ENCODE measurements at places on chromosomes 2 and 18. TPM values are rescaled to one million over a fixed set of nuclear protein-coding genes. Genes with fewer than 3 reads are reported as not detected.

GRCh38 chr2:128727404-128727803 is 408.7 kb upstream of the HS6ST1 start:
- DNase-seq = no peak

DNA sequence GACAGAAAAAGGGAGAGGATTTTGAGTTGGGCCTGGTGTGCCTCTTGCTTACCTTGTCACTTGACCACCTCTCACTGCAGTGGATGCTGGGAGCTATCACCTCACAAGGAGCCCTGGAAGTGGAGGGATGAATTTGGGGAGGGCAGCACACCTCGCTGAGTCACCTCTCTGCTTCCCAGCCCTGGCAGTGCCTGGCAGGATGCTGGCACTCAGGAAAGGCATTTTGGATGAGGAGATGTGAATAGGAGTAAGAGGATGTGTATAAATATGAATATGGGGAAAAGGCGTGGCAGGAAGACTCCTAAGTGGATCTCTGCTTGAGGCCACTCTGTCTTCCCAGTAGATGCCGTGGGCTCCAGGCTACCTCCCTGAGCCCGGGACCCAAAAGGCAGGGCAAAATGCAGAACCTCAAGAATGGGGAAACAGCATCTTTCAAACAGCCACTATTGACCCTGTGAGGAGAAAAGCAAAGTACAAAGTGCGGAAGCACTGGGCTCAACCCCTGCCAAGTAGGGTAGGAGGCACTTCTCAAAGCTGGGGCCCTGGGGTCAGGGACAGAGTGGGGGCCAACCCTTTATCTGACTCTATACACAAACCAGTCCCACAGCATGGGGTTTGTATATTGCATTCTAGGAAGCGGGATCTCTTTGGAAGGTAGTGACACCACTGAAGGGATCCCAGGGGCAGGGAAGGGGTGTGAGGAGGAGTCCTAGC is 164.5 kb upstream of the GLI2 start:
- DNase-seq = no peak

DNA sequence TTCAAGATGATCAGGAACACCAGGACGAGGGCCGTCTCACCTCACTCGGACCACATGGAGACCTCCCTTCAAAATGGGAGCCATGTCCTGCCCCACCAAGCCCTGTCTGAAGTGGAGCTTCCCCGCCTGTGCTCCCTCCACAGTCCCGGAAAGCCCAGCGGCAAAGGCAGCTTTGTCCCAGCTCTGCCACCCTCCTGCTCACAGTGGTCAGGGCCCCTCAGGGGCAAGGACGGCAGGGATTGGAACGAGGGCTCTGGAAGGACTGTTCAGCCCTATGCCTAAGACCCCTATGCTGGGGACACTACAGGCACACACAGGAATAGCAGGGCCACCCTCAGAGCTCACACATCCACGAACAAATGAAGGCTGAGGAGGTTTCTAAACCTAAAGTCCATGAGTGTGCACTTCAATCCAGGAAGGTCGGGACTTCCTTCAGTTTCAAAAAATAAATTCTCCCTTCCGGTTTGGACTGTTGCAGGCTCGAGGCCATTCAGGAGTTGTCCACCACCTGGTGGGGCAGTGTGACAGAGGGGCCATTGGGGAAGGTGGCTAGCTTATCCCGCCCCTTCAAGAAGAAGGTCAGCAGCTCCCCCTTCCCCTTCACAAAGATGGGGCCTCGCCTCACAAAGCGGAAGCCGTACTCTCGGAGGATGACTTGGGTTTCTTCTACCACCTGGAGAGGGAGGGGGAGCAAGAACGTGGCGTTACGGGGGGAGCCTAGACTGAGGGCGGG is 26.4 kb downstream of the CENPO start:
- DNase-seq = no peak

The GPBAR1 gene
- total RNA-seq = 5.7 TPM

GRCh38 chr2:124395961-124396360 is 370.9 kb downstream of the CNTNAP5 start:
- DNase-seq = no peak

- no peak for DNase-seq
Measured at GRCh38 chr2:160876765-160877164, 283.5 kb upstream of the TANK start.

GRCh38 chr18:13305301-13305700 is 86.7 kb downstream of the LDLRAD4 start:
- DNase-seq = no peak

GRCh38 chr2:33116799-33117198 is 170.0 kb downstream of the LTBP1 start:
- no peak for DNase-seq

GRCh38 chr18:47754311-47755101 is 176.0 kb downstream of the SMAD2 start:
- DNase-seq = no peak

DNA sequence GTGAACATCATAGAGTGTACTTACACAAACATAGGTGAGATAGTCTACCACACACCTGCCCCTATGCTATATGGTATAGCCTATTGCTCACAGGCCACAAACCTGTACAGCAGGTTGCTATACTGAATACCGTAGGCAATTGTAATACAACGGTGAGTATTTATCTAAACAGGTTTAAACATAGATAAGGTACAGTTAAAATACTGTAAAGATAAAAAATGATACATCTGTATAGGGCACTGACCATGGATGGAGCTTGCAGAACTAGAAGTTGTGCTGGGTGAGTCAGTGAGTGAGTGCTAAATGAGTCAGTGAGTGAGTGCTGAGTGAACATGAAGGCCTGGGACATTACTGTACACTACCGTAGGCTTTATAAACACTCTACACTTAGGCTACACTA is 267.0 kb upstream of the HS6ST1 start:
- no peak for DNase-seq

The DNAJC5G gene
- total RNA-seq = 0.71 TPM

DNA sequence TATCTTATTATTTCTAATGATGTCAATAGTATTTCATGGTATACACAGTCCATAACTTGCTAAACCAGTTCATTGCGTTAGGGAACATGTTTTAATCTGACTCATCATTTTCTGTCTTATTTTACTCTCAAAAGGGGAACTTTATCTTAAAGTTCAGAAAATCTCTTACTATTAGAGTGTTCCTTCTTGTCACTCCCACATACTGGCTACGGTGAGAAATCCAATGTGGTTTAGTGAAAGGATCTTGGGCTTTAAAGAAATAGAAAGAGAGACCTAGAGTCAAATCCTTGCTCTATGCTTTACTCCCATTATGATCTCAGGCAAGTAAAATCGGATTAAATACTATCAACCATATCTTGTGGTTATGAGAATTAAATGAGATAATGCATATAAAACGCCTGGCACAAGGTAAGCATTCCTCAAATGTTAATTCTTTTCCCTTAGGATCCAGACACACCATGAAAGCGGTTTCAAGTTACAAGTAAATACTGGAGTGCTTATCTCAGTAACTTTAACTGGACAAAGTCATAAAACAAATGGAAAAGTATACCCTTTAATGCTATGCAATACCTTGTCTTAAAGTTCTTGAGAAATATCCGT is 576.0 kb downstream of the ARHGAP15 start:
- DNase-seq = no peak

DNA sequence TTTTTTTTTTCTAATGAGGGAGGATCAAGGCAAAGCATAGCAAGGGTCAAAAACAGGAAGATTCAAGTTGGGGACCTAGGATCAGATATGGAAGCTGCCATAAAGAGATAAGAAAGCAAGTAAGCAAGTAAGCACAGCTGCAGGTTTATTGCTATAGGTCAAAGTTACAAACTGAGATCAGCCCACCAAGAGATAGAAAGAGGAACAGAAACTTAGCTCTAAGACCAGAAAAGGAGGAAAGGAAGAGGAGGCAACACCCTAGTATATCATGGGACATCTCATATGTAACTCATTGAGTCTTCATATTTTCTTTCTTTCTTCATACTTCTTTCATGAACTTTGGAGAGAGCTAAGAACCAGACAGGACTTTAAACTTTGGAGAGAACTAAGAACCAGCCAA is 295.9 kb upstream of the CRIM1 start:
- DNase-seq = no peak

DNA sequence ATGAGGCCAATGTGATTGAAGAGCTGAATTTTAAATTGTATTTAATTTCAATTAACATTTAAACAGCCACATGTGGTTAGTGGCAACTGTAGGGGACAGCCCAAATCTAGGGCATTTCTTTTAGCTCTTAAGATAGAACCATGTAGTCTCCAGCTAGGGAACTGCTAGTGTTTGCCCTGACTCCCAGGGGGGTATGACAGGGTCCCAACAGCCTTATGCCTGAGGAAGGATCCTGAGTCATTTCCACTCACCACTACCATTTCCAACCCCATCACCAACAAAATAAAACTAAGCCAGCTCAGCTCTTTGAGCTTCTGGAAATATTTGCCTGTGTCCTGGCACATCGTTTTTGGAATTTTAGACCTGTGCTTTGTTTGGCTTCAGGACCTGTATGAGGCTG is 13.7 kb upstream of the GMCL1 start:
- no peak for DNase-seq

DNA sequence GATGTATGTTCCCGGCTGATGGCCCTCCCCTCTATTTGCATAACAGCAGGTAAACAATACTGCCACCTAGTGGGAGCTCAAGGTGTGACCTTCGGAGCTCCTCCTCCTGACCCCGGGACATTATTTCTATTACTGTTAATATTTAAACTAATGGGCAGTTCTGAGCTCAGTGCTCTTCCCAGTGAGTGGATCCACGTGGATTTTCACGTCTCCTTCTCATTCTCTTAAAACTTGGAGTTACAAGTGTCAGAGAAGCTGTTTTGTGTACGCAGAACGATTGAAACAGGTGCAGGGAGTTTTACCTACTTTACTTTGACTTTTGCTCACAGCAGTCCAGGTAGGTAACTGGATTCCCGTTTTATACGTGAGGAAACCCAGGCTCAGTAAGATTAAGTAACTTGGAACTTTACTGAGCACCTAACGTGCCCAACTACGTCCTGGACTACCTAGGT is 127.3 kb downstream of the PRKCE start:
- peak; percentile 72 for DNase-seq

DNA sequence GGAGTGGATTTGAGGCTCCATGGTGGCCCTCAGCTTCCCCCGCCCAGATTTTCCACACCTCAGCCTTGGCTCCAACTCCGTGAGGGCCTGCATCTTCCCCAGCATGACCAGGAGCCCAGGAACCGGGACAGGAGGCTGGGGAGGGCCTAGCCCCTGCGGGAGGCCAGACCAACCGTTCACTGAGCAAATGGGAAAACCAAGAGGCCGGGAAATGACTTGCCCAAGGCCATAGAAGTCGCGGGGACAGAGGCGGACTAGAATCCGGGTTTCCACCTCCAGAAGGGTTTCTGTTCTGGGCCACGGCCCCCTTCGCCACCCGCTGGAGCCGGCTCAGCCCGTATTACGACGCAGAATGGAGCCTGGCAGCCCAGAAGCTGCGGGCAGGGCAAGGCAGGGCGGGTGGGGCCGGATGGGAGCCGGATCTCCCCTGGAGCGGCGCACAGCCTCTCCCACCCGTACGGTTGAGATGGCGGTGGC is 7.9 kb upstream of the CRYBA2 start:
- no peak for DNase-seq

DNA sequence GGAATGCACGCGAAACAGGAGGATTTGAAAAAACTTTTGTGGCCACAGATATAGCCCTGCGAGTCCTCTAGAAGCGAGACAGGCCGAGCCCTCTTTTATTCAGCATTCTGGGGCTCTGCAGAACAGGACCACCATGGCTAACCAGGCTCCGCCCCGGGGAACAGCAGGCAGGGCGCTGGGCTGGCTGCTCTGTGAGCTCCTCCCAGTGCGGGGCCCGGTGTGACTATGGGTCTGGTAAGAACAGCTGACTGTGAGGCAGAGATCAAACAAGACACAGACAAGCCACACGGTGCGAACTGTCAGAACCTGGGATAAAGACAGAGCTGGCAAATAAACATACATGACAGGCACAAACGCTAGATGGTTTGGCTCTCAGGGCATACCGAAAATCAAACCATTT is 15.5 kb downstream of the PXDN start:
- DNase-seq = peak; percentile 28

The CDCA7 gene
- total RNA-seq = 0.97 TPM

GRCh38 chr2:111029181-111029927 is 91.4 kb upstream of the BCL2L11 start:
- DNase-seq = no peak

DNA sequence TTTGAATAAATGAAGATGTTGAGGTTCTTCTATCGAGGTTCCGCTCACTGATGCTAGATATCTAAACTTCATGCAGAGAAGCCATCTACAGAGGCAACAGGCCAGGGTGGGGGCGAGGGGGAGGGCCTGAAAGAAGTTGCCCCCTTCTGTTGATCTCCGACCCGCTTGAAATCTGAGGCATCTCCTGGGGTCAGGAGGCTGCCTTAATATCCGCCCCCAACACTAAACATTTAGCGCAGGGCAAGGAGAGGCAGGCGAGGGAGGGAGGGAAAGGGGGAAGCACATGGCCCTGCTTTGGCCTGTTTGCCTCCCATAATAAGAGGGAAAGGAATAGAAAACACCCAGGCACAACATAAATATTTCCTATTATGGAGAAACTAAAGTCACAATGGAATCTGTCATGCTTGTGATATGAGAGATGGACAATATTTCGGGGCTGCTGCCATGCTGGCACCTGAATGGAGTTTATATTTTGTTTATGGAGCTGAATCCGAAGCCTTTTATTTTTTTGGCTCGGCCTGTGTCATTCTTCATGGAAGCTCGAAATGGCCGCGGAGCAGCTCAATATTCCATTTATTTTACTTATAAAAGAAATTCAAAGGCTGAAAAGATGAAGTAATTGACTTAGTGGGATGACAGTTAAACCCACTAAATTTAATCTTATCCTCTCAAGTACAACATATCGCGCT is 221.1 kb downstream of the INSIG2 start:
- DNase-seq = no peak

DNA sequence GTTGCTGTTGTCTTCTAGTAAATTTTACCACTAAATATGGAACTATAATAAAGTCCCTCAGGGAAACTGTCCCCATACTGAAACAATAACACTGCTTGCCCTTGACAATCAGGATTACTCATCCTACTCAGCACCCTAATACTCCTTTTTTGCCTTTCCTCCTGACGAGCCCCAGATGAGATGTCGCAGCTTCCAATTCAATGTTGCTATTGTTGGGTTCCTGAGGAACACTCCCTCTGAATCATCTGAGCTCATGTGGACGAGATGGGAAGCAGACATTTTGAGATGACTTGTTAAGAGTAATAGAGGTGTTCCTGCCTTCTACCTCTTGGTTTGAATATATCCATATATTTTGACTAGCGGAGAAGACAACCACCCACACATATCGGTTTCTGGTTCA is 187.8 kb upstream of the FAM98A start:
- no peak for DNase-seq

Data from left cardiac atrium (tissue), 4 donors.